ENCODE measurements at places on chromosomes 7 and 10. TPM values are rescaled to one million over a fixed set of nuclear protein-coding genes. Genes with fewer than 3 reads are reported as not detected.

GRCh38 chr7:54546081-54546985 is 4.2 kb downstream of the VSTM2A start:
- DNase-seq = no peak

GRCh38 chr10:25547382-25547781 is 372.6 kb downstream of the GPR158 start:
- DNase-seq = no peak

Gene TAS2R3
- total RNA-seq = 0.41 TPM

DNA sequence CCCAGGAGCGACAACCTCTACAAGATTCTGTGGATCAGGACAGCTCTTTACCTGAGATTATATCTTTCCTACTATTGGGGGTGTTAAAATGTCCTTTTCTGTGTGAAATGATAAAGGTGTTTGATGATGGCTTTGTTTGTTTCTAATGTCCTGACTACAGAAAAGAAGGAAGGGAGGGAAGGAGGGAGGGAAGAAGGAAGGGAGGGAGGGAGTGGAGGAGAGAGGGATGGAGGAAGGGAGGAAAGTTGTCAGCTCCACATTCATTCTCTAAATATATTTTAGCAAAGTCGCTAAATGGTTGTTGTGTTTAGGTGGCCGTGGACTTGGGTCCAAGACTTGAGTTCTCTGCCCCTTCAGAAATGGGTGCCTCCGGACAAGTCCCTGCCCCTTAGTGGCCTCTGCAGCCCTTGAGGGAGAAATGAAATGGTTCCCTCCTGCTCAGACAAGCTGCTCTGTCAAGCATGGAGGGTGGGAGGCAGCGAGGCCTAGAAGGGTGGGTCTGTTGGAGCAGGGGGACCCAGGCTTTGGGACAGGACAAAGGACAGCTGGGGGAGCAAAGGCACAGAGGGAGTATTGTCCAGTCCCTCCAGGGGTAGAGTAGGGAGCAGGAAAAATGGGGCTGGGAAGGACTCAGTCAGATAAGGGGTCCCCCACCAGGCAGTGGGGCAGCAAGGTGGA is 4.4 kb downstream of the RGS10 start:
- no peak for DNase-seq

DNA sequence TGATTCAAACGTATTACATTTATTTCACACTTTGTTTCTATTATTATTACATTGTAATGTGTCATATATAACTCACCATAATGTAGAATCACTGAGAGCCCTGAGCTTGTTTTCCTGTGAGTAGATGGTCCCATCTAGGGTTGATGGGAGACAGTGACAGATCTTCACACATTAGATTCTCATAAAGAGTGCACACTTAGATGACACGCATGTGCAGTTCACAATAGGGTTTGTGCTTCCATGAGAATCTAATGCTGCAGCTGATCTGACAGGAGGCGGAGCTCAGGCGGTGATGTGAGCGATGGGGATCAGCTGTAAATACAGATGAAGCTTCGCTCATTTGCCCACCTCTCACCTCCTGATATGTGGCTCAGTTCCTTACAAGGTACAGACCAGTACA is 36.1 kb downstream of the BMPER start:
- DNase-seq = no peak

DNA sequence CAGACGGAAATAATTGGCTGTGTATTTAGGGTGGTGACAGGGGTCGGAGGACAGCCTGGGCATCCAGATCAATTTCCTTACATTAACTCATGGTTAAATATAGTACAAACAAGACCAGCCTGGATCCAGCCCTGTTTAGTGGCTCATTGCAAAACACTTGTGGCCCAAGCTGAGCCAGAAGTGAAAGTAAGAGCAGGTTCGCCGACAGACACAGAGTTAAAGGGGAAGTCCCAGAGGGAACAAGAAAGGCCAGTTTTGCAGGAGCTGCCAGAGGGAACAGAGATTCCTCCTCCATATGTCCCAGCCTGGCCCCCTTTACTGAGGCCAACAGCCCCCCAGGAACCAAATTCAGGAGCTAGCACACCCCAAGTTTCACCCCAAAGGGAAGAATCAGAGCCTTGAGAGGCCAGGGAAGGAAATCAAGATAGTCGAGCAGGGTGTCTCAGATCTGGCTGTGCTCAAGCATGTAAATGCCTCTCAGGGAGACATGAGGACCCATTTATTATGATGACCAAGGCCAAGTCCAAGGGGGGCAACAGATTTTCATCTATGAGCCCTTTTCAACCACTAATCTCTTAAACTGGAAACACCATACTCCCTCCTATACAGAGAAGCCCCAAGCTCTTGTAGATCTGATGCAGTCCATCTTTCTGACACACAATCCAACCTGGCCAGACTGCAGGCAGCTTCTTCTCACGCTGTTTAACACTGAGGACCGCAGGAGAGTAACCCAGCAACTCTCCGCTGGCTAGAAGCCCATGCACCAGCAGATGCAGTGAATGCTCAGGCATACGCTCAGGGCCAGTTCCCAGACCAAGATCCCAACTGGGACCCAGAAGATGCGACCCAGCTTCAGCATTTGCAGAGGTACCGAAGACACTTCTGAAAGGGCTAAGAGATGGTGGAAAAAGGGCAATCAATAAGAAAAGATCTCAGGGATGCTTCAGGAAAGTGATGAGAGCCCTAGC is 15.9 kb upstream of the ADCK2 start:
- no peak for DNase-seq

DNA sequence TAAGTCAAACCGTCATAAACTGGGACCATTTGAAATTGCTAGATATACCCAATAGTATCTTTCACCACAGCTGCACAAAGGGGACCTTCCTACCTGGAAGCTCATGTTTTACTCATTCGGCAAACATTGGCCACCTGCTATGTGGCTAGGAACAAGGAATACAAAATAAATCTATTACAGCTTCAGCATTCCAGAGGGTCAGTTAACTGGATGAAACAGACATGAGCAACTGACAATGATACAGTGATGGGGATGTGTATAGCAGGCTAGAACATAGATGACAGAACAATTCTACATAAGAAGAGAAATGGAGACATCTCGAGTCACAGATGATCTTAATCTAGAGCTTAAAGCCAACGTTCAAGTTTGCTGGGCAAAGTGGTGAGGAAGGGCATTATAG is 3.1 kb upstream of the SMURF1 start:
- DNase-seq = no peak

Gene NODAL
- total RNA-seq = 0.16 TPM

GRCh38 chr10:112700215-112700671 is 249.8 kb upstream of the TCF7L2 start:
- no peak for DNase-seq

- DNase-seq = no peak
These were observed 106.0 kb downstream of the GRID1 start for GRCh38 chr10:86260564-86260963.

Gene PGAM2
- total RNA-seq = 671 TPM

- no peak for DNase-seq
These were observed 28.5 kb upstream of the TOMM7 start for GRCh38 chr7:22851145-22851544.

GRCh38 chr10:97135464-97135863 is 50.3 kb downstream of the SLIT1 start:
- DNase-seq = no peak

Gene CTAGE6
- total RNA-seq = not detected

GRCh38 chr7:96090756-96091155 is 231.1 kb downstream of the SLC25A13 start:
- DNase-seq = no peak

Gene CYP3A4
- not detected for total RNA-seq

Gene C10orf53
- total RNA-seq = not detected

- DNase-seq = no peak
These were observed 148.1 kb upstream of the GDF10 start for GRCh38 chr10:47151920-47152319.

Measured in left ventricle myocardium inferior (tissue), 1 donor.